ENCODE measurements at places on chromosomes 6 and 20. TPM values are rescaled to one million over a fixed set of nuclear protein-coding genes. Genes with fewer than 3 reads are reported as not detected.

Gene CDH26
- 0.07 TPM for total RNA-seq

DNA sequence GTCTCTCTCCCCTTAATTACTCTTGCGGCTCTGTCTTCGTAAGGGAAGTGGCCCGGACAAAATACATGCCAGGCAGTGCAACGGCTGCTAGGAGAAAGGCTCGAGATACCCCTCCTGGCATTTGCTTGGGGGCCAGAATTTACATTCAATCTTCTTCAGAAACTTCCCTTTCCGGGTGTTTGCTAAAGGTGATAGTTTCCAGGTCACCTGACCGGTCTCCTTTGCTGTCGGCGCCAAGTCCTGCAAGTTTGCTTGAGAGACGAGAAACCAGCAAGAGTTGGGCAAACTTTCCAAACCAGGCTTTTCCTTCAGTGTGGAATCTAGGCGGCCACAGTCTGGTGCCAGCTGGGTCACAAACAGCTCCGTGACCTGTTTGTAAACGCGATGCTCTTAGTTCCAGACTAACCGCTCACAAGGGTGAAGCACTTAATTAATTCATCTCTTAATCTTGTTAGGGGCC lies 563 bp upstream of the SRSF3 start:
- H3K4me1 ChIP-seq = peaks cover 24% of the 10 kb centered on the region
- peak overlapping the region; percentile 98 for H3K27ac ChIP-seq
- peaks cover 17% of the 10 kb centered on the region for H3K36me3 ChIP-seq
- H3K4me3 ChIP-seq = peak overlapping the region; percentile 16
- no peaks in the 10 kb centered on the region for H3K27me3 ChIP-seq

Gene GNMT
- total RNA-seq = 174 TPM

DNA sequence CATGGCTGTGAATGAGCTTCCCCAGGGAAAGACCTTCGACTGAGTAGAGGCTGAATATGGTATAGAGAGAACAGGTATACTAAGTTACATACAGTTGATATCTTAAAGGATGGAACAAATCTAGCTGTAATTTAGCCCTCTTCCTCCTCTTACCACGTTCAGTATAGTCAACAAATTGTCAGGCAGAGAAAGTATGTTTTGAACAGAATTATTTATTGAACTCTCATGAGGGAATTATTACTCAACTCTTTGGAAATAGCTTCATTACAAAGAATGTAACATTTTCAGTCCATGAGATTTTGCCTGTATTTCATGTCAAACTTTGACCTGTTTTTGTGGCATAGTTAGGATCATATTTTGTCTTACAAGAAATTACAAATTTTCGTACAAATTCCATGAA lies 63.0 kb downstream of the SH3BGRL2 start:
- no peaks in the 10 kb centered on the region for H3K4me1 ChIP-seq
- no peak for DNase-seq
- H3K4me3 ChIP-seq = no peak overlapping the region
- no peak overlapping the region for H3K27ac ChIP-seq

DNA sequence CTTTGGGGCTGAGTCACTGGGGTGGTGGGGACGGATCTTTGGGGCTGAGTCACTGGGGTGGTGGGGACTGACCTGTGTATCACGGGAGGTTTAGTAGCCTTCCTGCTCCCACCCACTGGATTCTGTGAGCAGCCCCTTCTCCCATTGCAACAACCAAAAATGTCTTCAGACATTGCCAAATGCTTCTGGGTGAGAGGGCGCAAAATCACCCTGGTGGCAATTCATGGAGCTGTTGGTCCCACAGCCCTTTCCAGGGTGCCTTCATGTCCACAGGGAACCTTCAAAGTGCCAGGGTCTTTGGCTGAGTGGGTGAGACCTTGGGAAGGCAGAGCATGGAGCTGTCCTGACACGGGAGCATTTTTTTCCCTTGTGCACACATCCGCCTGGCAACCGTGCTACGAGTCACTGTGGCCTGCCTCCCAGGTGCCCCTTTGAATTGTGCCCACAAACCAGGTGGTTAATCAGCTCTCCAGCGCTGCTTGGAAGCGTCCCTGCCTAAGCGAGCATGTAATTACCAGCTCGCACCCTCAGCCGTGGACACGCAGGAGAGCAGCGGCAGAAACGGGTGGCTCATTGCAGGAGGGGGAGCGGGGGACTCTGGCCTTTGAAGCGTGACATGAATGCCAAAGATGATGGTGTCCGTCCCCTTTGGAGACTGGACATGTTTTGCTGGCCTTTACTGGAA lies 27.4 kb upstream of the APCDD1L start:
- no peaks in the 10 kb centered on the region for H3K27me3 ChIP-seq
- no peak overlapping the region for H3K4me3 ChIP-seq
- no peaks in the 10 kb centered on the region for H3K36me3 ChIP-seq

DNA sequence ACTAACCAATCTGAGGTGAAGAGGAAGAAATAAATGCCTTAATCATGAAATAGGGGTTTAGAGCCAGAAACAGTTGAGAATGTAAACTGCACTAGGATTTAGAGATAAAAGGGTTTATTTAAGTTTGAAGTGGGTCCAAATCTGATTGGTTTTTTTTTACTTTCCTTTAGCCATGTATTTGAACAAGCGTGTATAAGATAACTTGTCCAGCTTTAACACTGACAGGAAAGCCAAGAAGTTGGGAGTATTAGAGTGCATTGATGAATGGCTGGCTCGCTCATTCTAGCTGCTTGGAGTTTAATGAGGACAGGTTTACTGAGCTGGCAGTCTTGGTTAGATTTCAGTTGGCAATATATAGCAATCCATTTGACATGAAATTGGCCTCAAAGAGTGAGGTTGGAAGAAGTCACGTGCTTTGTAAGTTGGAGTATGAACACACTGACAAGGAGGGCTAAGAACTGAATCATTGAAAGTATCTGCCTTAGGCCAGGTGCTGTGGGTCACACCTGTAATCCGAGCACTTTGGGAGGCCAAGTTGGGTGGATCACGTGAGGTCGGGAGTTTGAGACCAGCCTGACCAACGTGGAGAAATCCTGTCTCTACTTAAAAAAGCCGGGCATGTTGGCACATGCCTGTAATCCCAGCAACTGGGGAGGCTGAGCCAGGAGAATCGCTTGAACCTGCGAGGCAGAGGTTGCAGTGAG lies 13.7 kb downstream of the SRSF3 start:
- no peaks in the 10 kb centered on the region for H3K27me3 ChIP-seq
- peaks cover 61% of the 10 kb centered on the region for H3K4me1 ChIP-seq
- peak; percentile 57 for DNase-seq
- H3K27ac ChIP-seq = peak overlapping the region; percentile 17
- no peak overlapping the region for H3K4me3 ChIP-seq
- H3K36me3 ChIP-seq = peaks cover 11% of the 10 kb centered on the region
